A549 treated with CpdA at 1 μM for 4 hours (cell line): ENCODE measurements at places on chromosomes 2 and 18. TPM values are rescaled to one million over a fixed set of nuclear protein-coding genes. Genes with fewer than 3 reads are reported as not detected.

The GREB1 gene
- 2.4 to 3.1 TPM (median 2.6 TPM) in 5 replicates for total RNA-seq

The FAM124B gene
- total RNA-seq: not detected in 5 replicates

The AUP1 gene
- total RNA-seq: 194 to 263 TPM (median 246 TPM) in 5 replicates

The APOB gene
- 0.29 TPM in 1 of 5 replicates, not detected in the others for total RNA-seq

The GKN1 gene
- 0.49 to 0.73 TPM (median 0.64 TPM) in 5 replicates for total RNA-seq

The C2orf66 gene
- total RNA-seq: 0.08 to 0.15 TPM (median 0.09 TPM) in 4 of 5 replicates, not detected in the other
